ENCODE measurements at places on chromosomes 2 and 18. TPM values are rescaled to one million over a fixed set of nuclear protein-coding genes. Genes with fewer than 3 reads are reported as not detected.

GRCh38 chr2:26712486-26713465, 20.3 kb downstream of the KCNK3 start:
- no peaks in the 10 kb centered on the region for H3K4me1 ChIP-seq
- DNase-seq = no peak
- no peak overlapping the region for H3K4me3 ChIP-seq
- H3K27ac ChIP-seq = no peak overlapping the region

GRCh38 chr2:36567711-36568408, 30.1 kb downstream of the FEZ2 start:
- peaks cover 28% of the 10 kb centered on the region for H3K36me3 ChIP-seq
- no peak for DNase-seq
- H3K27ac ChIP-seq = no peak overlapping the region

DNA sequence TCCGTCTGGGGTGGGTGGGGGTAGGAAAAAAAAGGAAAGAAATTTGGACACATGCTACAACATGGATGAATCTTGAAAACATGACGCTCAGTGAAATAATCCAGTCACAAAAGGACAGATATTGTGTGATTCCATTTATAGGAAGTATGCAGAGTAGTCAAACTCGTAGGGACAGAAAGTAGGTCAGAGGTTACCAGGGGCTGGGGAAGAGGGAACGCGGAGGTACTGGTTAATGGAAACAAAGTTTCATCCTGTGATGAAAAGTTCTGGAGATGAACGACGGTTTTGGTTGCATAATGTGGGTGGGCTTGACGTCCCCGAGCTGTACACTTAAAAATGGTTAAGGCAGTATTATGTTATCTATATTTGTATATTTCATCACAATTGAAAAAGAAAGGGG, 4.5 kb upstream of the SFTPB start:
- DNase-seq = no peak
- H3K4me3 ChIP-seq = no peak overlapping the region

DNA sequence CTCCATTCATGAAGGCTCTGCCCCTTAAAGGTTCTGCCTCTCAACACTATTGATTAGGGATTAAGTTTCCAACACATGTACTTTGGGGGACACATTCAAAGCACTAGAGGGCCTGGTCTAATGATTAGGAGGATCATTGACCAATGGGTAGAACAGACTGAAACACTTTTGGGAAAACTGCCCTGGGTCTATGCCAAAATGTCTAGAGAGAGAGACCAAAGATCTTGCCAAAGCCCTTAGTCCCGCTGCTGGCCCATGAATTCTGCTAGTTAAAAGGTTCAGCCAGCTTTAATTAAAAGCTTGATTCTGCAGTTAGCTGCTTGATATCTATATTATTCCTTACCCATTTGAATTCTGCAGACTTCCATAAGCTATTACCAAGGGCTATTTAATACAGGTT, 613.2 kb downstream of the SLC4A3 start:
- H3K36me3 ChIP-seq = no peaks in the 10 kb centered on the region
- no peak overlapping the region for H3K27ac ChIP-seq
- H3K4me1 ChIP-seq = no peaks in the 10 kb centered on the region

KCNG2 gene
- not detected for total RNA-seq

- peaks cover 39% of the 10 kb centered on the region for H3K36me3 ChIP-seq
- DNase-seq = peak; percentile 70
- H3K4me1 ChIP-seq = peaks cover 35% of the 10 kb centered on the region
- peak overlapping the region; percentile 88 for H3K27ac ChIP-seq
- H3K27me3 ChIP-seq = no peaks in the 10 kb centered on the region
- peak overlapping the region; percentile 91 for H3K4me3 ChIP-seq
Observed at GRCh38 chr18:79988071-79988450, 302 bp downstream of the TXNL4A start.

KCNK3 gene
- total RNA-seq = not detected

C2orf66 gene
- not detected for total RNA-seq

DNA sequence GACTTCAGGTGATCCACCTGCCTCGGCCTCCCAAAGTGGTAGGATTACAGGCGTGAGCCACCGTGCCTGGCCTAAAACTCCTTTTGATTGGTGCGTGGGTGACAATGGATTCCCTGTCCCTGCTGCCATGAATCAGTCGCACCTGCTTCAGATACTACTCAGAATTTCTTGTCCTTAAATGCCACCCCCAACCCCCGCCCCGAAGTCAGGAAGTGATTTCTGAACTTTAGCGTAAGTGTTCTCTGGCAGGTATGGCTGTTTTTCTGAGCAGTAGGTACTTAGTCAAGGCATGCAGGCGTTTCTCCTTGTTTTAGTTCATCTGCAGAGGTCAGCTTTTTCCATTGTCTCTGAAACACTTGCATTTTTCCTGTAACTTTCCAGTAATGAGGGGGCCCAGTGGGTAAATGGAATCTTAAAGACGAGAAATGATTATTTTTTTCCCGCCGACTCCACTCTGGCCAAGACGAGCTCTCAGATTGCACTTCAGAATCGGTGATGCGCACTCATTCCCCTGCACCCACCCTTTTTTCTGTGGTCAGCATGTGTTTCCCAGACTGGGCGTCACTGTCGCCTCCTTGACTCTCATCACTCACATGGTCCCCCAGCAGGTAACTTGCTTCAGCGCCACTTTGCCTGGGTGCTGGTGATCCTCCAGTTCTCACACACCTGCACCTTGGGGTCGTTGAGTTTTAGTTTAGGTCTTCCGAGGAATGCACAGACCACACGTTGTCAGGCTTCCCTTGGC, 179.7 kb downstream of the GBX2 start:
- H3K27me3 ChIP-seq = peaks cover 9% of the 10 kb centered on the region
- no peak overlapping the region for H3K27ac ChIP-seq
- H3K4me1 ChIP-seq = no peaks in the 10 kb centered on the region
- H3K4me3 ChIP-seq = no peak overlapping the region
- H3K36me3 ChIP-seq = no peaks in the 10 kb centered on the region
- no peak for DNase-seq

DNA sequence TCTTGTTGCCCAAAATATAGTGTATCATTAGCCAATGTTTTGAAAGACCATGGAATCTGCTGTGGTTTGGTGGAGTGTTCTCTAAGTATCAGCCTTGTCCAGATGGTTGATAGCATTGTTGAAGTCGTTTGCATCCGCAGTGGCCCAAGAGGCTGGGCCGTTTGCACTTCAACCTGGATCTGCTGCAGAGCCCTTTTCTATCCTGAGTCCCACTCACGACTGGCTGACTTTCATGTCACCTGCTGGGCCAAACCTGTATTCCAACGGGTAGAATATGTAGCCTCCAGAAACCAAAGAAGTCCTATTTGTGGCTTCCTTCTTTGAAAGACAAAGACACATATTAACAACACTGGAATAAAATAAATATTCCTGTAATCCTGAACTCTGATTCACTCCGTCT, 1154.1 kb downstream of the RPIA start:
- H3K27me3 ChIP-seq = no peaks in the 10 kb centered on the region
- DNase-seq = no peak
- H3K27ac ChIP-seq = no peak overlapping the region
- no peak overlapping the region for H3K4me3 ChIP-seq
- no peaks in the 10 kb centered on the region for H3K4me1 ChIP-seq
- peaks cover 4% of the 10 kb centered on the region for H3K36me3 ChIP-seq

CTLA4 gene
- 30.7 TPM for total RNA-seq

DNA sequence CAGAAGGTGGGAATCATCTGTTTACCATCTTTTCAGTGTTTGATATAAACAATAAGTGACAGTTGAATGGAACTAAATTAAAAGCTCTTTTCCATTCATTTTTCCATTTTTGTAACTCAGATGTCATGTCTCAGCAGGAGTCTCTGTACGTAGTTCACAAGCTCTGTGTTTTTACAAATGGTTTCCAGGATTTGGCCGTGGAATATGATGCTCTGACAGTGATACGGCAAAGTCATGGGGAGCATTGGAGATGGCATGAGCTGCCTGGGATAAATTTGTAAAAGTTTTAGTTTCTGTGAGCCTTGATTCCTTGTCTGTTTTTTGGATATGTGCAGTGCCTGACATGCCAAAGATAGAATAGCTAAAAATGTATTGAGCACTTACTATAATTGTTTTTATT, 168.1 kb upstream of the SESTD1 start:
- no peaks in the 10 kb centered on the region for H3K4me1 ChIP-seq
- H3K27ac ChIP-seq = no peak overlapping the region
- peaks cover 10% of the 10 kb centered on the region for H3K27me3 ChIP-seq
- DNase-seq = no peak
- no peak overlapping the region for H3K4me3 ChIP-seq
- H3K36me3 ChIP-seq = no peaks in the 10 kb centered on the region

DNA sequence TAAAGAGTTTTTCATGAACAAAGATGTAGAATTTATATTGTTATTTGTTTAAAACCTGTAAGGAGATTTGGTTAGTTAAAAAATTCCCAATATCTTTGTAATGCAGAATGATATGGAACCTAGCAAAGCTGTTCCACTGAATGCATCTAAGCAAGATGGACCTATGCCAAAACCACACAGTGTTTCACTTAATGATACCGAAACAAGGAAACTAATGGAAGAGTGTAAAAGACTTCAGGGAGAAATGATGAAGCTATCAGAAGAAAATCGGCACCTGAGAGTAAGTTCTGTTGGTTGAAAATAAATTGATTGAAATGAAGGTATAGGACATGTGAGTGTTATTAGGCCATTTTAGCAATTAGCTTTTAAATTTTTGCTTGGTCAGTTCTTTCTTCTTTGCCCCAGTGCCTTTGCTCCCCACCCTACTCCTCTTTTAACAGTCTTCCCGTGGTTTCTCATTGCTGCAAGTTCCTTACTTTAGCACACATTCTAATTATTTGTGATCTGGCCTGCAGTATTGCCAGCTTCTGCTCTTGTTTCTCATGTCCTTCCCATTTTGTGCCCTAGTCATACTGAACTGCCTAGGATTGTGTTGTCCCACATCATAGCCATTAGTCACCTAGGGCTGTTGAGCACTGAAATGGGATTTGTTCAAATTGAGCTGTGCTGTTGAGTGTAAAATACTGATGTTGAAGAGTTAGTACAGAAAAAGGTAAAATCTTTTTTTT, 36.6 kb downstream of the VAPA start:
- peaks cover 14% of the 10 kb centered on the region for H3K4me1 ChIP-seq
- H3K27ac ChIP-seq = no peak overlapping the region
- DNase-seq = no peak
- H3K27me3 ChIP-seq = no peaks in the 10 kb centered on the region
- H3K36me3 ChIP-seq = peaks cover 51% of the 10 kb centered on the region

MYO5B gene
- 0.09 TPM for total RNA-seq

TOGARAM2 gene
- 2.3 TPM for total RNA-seq

DNA sequence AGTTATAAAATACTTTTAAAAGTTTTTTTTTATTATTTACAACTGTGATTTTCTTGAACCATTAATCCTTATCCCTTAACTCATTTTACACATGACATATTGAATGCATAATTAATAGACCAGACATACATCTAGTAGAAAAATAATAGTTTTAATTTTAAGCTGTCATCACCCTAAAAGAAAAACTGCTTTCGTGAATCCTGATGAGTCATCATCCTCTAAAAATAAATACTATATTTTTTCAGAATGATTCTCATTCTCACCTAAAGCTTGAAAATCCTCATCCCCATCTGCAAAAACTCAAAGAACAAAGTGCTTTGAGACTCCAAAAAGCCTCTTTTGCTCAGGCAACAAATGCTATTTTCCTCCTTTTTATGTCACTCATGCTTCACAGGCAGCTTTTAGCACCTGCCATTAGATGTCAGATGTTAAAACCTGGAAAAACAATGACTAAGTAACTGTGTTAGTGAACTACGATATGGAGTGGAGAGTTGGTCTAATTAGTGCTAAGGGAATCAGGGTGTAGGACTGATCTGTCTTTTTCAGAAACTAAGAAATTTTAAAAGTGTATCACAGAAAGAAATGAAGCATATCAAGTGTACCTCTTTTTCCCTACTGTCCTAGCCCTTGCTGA, 297.6 kb downstream of the TMX3 start:
- H3K27me3 ChIP-seq = no peaks in the 10 kb centered on the region
- DNase-seq = no peak
- H3K36me3 ChIP-seq = no peaks in the 10 kb centered on the region

RHBDD1 gene
- total RNA-seq = 34.3 TPM

GRCh38 chr2:23220513-23221094, 164.4 kb upstream of the KLHL29 start:
- H3K36me3 ChIP-seq = no peaks in the 10 kb centered on the region
- H3K27me3 ChIP-seq = no peaks in the 10 kb centered on the region
- no peak overlapping the region for H3K27ac ChIP-seq
- no peak overlapping the region for H3K4me3 ChIP-seq

- no peaks in the 10 kb centered on the region for H3K36me3 ChIP-seq
- peaks cover 31% of the 10 kb centered on the region for H3K27me3 ChIP-seq
- H3K27ac ChIP-seq = no peak overlapping the region
- no peak overlapping the region for H3K4me3 ChIP-seq
- H3K4me1 ChIP-seq = peaks cover 9% of the 10 kb centered on the region
- DNase-seq = no peak
Observed at GRCh38 chr2:1992280-1992679, 248.0 kb upstream of the PXDN start.

C2orf81 gene
- 2.6 TPM for total RNA-seq

- H3K4me3 ChIP-seq = no peak overlapping the region
- H3K27ac ChIP-seq = no peak overlapping the region
- H3K36me3 ChIP-seq = no peaks in the 10 kb centered on the region
- no peak for DNase-seq
Observed at GRCh38 chr2:180208841-180209240, 201.7 kb upstream of the CWC22 start.

DNA sequence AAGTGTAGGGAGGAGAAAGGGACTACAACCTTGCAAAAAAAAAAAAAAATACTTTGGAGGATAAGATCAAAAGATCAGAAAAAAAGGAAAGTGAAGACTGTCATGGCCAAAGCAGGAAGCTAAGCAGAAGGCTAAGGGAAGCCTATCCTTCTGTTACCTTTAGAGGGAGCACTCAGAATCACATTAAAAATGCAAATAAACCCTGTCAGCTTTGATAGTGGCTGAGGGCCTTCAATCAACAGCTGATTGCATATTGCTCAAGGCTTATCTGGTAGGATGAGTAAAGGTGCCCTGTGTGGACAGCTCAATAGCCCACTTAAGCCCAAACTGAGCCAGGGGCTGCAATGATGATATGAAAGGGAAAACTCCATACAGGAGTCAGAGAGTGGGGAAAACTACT, 1021.2 kb downstream of the LRP1B start:
- no peak overlapping the region for H3K27ac ChIP-seq
- no peak for DNase-seq
- H3K4me3 ChIP-seq = no peak overlapping the region
- no peaks in the 10 kb centered on the region for H3K4me1 ChIP-seq

- H3K36me3 ChIP-seq = peaks cover 3% of the 10 kb centered on the region
- H3K27ac ChIP-seq = no peak overlapping the region
- DNase-seq = no peak
Observed at GRCh38 chr2:157699806-157700205, 71.1 kb upstream of the ACVR1C start.

RTP5 gene
- total RNA-seq = 0.22 TPM

GRCh38 chr2:160411167-160411566, 82.4 kb downstream of the RBMS1 start:
- peak overlapping the region; percentile 60 for H3K4me3 ChIP-seq
- H3K27ac ChIP-seq = peak overlapping the region; percentile 88
- peaks cover 58% of the 10 kb centered on the region for H3K4me1 ChIP-seq
- peak; percentile 68 for DNase-seq
